ENCODE measurements at places on chromosomes 5 and 9.

DNA sequence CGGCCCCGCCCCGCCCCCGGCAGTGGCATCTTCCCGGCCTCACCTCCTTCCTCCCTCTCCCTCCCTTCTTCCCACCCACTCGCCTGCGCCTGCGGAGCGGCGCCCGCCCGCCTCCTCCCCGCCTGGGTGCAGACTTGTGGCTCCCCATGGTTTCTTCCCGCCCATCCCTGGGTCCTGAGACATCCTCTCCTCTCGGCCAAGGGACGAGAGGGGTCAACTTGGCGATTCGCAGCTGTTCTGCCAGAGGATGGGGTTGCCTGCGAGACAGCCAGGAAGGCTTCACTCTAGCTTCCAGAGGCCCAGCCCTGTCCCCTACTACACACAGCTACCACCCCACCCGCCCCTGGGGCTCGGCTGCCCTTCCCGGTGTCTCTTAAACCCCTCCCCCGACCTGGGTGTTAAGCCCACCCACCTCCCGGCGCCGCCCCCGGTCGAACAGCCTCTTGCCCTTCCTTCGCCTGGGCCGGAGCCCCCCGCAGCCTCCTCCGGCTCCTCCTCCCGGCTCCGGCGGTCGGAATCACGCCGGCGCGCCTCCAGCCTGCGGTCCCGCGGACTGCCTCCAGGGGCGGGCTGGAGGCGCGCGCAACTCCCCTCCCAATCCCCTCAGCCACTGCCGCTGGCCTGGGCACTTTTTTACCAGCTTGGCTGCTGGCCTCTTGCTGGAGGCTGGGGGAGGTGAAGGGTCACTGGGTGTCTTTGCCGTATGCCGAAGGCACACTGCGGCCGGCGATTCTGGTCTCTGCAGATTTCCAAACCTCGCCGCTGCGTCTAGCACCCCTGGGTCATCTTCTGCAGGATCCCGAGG is 1.9 kb downstream of the JADE2 start:
- DNase-seq, result peak; percentile 89

DNA sequence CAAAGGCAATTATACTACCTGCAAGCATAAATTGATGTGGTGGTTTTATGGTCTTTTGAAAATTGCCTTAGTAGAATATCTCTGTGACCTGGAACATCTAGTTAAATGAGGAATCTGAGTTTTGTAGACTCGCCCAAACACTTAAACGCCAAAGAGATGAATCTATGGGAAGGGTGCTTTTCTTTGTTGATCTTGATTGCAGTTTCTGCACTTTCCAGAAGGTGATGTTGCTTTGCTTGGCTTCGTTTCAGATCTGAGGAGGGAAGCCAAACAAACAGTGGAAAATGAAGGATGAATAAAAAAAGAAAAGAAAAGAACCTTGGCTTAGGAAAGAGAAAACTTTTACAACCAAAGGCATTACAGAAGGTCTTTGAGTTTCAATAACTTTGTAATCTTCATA is 1021.2 kb downstream of the NR2F1-AS1 start:
- DNase-seq, result no peak

- DNase-seq, result no peak
These were observed 122.2 kb downstream of the FGF10 start for GRCh38 chr5:44266882-44267576.

DNA sequence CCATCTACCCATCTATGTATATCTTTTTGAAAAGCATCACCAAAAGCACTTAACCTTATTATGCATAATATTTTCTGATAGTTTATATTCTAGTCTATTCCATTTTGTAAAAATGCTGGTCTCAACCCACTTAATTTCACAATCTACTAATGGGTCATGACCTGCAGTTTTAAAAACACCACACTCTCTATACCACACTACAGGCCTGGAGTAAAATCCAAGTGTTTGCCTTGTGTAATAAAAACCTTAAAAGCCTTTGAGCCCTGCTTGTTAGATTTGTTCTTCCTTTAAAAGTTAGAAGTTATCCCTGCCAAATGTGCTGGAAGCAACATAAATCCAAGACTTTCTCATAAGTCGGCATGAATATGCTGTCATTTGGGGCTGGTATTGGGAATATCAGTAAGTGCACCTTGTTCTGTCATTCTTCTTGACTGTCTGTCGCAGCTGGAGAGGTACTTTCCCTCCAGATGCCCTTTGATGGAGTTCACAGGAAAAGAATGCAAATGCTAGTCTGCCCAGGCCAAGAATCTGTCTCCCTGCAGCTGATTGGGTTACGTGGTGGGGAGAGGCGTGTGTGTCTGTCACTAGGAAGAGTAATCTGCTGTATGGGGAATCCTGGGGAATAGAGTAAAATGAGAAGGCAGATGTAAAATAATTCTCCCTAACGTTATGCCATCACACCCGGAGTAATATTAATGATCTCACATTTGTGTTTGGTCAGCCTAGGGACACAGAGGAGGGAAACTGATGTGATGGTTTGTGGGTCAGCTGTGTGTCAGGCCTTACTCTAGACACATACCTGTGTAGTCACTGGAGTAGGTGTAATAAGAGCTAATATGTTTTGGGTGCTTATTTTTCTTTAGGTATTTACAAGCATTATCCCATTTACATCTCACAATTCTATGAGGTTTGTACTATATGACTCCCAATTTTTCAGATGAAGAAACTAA is 79.4 kb downstream of the ZNF366 start:
- DNase-seq, result no peak

- DNase-seq, result no peak
These were observed 151.0 kb upstream of the TBC1D2 start for GRCh38 chr9:98406469-98406868.

GRCh38 chr9:10700915-10701314 is 88.1 kb upstream of the PTPRD start:
- no peak for DNase-seq

DNA sequence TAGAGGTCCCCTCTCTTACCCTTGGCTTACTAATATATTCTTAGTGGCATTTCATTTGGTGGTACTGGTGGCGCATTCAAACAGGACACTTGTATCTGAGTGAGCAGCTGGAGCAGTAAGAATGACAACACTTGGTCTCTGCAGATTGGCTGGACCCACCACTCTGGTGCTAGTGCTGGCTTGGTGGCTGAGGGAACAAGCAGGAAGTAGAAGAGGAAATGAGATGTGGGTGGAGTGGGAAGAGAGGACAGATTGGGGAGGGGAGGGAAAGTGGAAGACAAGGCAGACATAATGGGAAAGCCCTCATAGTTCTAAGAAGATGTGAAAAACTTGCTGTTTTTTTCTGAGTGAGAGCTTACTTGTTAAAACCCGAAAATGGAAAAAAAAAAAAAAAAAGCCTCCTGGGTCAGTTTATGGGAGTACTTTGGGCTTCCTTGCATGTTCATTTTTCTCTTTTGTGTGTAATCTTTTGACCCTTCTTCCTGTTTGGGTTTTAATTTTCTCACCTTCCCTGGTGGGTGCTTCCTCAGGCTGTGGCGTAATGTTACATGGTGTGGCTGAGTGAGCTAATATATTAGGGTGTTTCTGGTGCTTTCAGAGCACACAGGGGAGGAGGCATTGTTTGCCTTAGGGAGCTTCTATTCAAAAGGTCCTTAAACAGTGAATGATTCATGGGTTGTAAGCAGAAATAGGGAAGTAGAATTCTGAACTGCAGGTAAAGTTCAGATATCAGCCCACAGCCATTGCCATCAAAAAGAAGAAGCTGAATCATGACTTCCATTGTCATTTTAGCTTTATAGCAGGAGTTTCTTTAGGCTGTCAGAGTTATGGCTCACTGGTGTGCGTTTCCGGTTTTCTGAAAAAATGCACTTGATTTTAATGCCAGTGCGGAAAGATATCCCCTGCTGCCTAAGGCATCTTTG is 52.3 kb downstream of the TLE4 start:
- DNase-seq, result peak; percentile 89
